ENCODE measurements at places on chromosomes 11 and 22.

DNA sequence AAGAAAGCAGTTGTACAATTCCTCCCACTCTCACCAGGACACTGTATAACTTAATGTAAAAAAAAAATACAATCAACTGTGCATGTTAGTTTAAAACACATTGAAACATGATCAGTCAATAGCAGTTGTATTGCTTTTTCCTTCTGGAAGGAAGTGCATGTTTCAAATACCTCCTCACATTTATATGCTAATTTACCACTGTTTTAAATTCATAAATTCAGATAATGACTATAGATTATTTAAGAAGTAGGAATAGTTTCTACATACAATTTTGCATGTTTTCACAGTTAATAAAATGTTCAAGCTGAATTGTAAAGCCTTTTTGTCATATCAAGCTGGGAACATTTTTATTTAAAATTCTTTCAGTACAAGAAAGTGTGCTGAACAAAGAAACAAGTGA lies 3.3 kb downstream of the GRIA4 start:
- no peak for DNase-seq

DNA sequence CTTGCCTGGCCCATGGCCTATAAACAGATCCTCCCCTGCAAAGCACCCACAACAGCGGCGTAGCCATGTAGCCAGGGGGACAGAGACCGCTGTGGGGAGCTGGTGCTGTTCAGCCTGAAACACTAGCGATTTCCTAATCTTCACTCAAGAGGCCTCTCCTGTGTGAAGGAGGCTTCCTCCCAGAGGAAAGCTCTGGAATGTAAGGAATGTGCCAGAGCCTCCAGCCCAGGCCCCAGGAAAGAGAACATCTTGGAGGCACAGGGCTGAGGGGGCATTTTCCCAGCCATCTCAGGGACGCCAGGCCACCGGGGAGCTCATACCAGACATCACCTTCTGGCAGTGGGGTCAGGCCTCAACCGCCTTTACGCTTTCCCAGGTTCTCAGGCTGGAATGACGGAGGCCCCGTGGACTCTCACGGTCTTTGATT lies 24.0 kb downstream of the MIAT start:
- no peak for DNase-seq

DNA sequence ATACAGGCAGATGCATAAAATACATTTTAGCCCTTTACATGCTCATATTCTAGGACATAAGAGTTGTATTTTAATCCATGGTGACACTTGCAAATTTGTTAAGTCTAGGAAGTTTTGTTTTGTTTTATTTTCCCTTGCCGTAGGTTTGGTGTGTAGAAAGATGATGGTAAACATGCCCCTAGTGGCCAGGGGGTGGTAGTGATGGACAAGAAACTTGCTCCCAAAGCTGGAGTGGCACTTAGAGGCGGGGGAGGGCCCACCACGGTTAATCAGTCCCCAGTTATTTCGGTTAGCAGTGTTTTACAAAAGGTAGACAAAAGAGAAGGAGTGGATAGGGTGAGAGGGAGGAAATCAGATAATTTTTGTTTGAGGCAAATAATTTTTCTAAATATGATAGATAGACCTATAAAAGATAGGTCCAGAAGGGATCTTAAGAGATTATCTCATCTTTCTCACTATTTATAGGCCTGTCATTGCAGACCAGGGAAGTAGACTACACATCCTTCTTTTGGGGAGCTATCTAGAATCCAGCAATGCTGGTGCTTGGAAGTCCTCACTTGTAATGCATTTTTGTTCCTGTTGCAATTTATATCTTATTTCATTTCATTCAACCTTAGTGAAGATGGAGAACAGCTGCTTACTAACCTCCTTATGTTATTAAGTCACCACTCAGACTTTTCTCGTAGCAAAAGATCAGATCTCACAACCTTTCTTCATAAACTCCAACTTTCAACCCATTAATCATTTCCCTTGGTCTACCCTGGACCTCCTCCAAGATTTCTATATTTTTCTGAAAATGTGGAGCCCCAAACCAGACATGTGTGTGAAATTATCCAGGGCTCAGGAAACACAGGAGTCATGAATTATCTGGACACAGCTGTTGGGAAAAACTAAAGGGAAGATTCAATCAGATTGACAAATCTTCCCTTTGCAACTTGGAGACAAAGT lies 5.9 kb upstream of the BDNF start:
- no peak for DNase-seq

GRCh38 chr11:39570526-39570925 lies 1888.9 kb downstream of the LRRC4C start:
- no peak for DNase-seq

- DNase-seq = no peak
Measured at GRCh38 chr11:19107125-19107524, 9.8 kb upstream of the ZDHHC13 start.
